ENCODE measurements at places on chromosomes 7 and 10.

DNA sequence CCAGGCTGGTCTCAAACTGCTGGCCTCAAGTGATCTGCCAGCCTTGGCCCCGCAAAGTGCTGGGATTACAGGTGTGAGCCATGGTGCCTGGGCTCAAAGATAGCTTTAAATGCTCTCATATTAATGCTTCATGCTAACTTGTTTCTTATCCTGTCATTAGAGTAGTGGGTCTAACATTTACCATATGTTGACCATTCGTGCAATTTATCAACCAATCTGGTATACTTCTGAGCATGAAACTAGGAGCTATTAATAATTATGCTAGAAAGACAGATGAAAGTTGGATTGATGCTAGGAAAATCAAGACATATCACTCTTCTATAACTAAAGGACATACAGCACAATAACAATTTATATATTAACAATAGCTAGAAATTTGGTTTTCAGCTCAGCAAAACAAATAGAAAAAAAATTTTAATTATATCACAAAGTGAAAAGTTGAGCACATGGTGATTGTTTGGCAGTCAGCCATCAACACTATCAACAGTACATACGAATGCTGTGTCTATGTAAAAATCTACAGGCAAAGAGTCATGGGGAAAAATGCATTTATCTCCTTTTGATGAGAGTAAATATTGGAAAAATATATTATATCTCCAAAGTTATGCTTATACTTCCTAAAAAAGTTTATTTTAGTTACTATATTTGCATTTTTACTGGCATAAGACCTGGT is 112.1 kb upstream of the ABCB5 start:
- DNase-seq, result no peak

GRCh38 chr7:137846549-137846826 is 286 bp downstream of the DGKI start:
- peak; percentile 22 for DNase-seq

DNA sequence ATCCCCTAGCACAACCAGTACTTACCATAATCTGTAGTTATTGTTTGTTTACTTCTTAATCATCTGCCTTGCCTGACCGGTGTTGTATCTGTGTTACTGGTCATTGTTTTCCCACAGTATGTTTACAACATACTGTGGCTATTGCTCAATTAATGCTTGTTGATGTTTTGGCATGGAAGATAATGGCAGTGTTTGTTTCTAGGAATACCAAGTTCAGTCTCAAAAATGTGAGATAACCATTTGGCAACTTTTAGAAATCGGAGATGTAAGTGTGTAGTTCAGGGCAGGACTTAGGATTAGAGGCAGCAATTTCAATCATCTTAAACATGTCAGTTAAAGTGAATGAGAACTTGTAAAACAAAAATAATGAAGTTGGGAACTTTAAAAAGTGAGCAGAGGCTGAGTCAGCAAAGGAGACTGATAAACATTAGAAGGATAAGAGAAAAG is 8.2 kb downstream of the MINDY3 start:
- no peak for DNase-seq

- no peak for DNase-seq
Measured at GRCh38 chr7:81594767-81595166, 175.1 kb downstream of the HGF start.
